ENCODE measurements at places on chromosomes 7 and 10.
A peak's percentile ranks its signal among the peaks of the same experiment; 100 is the strongest.

DNA sequence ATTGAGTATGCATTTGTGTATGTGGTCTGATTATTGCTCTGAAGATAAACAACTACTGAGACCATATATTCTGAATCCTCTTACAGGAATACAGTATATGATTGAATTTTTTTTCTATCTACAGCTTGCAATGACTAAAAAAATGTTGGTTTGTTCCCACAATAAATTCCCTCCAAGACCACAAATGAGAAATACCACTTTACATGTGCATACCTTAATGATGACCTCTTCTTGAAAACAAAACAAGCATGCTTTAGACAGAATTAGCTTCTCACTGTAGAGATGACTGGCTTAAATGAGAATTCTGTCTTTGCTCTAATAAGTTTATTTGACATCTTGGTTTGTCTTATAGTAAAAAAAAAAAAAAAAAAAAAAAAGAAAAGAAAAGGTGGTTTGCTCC lies 241.5 kb downstream of the PCDH15 start:
- no peak for DNase-seq

DNA sequence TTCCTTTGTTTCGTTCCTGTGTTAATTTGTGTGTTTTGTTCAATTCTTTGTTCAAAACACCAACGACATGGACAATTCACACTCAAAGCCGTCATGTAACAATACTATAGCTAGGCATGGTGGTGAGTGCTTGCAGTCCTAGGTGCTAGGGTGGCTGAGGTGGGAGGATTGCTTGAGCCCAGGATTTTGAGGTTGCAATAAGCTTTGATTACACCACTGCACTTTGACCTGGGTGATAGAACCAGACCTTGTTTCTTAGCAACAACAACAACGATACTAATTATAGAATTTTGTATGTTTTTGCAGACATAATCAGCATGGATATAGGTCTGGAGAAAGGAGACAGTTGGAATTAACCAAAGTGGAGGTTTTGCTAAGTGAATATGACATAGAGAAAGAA lies 936.2 kb downstream of the PCDH15 start:
- DNase-seq, result no peak

GRCh38 chr10:126963354-126963753 lies 58.1 kb downstream of the DOCK1 start:
- DNase-seq, result no peak

- no peak for DNase-seq
These were observed 215.7 kb upstream of the CSTF2T start for GRCh38 chr10:51915031-51915542.

- DNase-seq, result peak; percentile 60
These were observed 100.3 kb upstream of the SVIL start for GRCh38 chr10:29734962-29735627.

GRCh38 chr7:42348631-42349030 lies 111.6 kb upstream of the GLI3 start:
- no peak for DNase-seq

- DNase-seq, result no peak
These were observed 38.8 kb upstream of the ZRANB1 start for GRCh38 chr10:124903111-124903510.

DNA sequence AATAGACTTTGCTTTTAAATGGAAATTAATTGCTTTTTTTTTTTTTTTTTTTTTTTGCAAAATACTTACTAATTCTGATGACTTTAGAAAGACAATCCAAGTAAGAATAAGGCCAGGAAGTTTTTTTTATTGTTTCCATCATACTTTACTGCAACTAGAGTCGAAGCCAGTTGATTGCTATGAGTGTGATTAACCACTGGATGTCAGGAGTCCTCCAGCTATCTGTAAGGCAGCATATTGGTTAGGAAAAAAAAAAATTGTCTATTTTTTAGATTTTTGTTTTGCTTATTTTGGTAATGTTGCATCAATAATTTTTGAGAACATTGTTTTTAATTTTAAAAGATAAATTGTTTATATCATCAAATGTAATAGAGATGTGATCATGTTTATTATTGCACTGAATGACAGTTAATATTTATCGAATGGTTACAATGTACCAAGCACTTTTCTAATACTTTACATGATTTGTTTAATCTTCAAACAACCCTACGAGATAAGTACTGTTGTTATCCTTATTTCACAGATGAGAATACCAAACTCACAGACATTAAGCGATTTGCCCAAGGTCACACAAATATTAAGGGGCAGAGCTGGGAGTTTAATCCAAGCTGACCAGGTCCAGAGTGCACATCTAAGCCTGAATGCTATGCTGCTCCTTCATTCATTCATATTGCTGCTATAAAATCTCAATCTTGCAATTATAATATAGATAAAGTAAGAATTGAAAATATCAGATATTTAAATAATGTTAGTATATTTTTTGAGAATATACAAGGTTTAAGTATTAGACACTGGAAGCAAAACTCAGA lies 19.9 kb upstream of the LMOD2 start:
- DNase-seq, result peak; percentile 31

DNA sequence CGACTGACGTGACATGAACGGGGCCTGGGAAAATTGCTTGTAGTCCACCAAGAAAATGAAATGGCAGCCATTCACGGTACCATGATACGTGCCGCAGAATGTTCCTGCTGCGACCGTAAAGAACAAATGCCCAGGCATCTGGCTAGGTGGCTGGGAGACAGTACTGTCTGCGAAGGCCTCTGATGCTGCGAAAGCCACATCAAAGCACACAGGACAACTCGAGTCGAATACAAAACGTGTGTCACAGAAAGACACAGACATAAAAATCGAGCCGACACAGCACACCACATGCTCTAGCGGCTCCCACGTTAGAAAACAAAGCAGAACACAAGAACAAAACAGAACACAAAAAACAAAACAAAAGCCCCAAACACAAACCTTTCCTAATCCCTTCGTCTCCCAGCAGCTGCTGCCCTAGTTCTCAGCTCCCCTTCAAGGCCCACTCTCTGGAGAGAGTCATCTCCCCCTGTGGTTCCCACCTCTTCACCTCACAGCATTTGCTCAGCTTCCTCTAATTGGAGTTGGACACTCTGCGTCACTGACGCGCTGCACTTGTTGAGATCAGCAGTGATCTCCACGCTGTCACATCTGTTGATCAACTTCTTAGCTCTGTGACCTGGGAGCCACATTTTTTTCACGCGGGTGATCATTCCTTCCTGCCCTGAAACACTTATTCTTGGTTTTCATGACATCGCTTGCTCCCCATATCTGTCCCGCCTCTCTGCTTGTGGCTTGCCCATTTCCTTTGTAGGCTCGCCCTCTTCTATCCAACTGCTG lies 112.2 kb downstream of the CLEC2L start:
- DNase-seq, result no peak

- no peak for DNase-seq
These were observed 108.6 kb downstream of the TMEM130 start for GRCh38 chr7:98761225-98761624.

GRCh38 chr10:128305601-128306345 lies 179.6 kb upstream of the MKI67 start:
- DNase-seq, result no peak

GRCh38 chr7:1765336-1765735 lies 95.3 kb downstream of the ELFN1 start:
- no peak for DNase-seq

DNA sequence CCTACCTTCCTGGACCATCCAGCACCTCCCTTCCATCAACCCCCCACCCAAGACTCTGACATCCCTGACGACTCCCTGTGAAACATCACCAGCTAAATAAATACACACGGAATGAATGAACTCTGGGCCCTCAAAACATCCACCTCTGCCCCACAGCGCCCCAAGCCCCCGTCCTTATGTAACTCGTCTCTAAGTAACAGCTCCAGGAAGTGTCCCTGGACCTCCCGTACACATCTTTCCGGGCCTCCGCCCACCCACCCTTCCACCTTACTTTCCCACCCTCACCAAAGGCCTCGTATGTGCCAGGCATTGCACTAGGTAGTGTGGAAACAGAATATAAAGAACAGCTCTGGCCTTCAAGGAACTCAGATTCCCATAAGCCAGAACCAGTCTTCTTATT lies 27.7 kb upstream of the SLIT1 start:
- no peak for DNase-seq

- no peak for DNase-seq
These were observed 165.8 kb downstream of the CCDC3 start for GRCh38 chr10:12835709-12836108.

- no peak for DNase-seq
These were observed 1.7 kb downstream of the LBX1 start for GRCh38 chr10:101227429-101228152.

DNA sequence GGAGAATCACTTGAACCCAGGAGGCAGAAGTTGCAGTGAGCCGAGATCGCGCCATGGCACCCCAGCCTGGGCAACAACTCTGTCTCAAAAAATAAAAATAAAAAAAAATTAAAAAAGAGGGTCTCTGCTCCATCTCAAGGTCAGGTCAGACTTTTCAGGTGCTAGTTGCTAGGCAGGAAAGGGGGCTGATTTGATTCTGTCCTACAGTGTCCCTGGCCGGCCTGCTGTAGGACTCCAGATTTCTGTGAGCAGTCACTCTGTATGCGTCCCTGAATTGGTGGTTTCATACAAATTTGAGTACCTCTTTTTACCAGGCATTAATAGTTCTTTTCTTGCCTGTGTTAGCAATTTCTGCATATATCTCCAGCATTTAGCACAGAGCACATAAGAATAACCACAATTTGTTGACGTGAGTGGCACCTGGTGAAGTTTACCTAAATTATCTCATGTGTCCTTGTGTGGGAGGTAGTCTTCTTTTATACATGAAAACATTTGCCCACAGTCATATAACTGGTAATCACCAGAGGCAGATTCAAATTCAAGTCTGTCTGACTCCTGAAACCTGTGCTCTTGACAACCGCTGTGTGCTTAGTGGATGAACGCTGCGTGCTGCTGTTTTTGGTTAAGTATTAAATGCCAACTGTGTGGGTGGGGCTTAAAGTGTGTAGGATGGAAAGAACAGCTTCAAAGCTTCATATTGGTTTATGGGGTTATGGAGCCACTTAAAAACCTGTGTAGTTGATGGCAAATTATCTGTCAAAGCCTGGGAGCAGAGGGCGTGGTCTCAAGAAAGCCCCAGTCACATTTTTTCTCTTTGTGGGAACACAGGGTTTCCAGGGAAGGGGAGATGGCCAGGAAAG lies 3.2 kb upstream of the ZNF775 start:
- DNase-seq, result no peak

DNA sequence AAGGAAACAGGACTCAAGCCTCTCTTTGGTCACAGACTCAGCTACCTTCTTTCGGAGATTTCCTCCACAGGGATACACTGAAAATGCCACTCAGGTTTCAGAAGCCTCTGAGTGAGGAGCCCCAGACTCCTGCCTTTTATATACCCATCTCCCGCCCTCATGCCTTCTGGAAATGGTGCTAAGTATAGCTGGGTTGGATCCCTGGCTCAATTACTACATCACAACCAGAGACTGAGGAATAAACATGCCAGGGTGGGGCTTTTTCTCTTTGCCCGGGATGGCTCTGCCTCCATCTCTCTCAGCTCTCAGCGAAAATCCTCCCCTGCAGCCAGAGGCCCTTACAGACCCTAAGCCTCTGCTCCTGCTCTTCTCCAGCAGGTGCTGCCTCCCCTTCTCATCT lies 299.5 kb downstream of the KCNMA1 start:
- DNase-seq, result no peak
